ENCODE measurements at places on chromosomes 4 and X.

DNA sequence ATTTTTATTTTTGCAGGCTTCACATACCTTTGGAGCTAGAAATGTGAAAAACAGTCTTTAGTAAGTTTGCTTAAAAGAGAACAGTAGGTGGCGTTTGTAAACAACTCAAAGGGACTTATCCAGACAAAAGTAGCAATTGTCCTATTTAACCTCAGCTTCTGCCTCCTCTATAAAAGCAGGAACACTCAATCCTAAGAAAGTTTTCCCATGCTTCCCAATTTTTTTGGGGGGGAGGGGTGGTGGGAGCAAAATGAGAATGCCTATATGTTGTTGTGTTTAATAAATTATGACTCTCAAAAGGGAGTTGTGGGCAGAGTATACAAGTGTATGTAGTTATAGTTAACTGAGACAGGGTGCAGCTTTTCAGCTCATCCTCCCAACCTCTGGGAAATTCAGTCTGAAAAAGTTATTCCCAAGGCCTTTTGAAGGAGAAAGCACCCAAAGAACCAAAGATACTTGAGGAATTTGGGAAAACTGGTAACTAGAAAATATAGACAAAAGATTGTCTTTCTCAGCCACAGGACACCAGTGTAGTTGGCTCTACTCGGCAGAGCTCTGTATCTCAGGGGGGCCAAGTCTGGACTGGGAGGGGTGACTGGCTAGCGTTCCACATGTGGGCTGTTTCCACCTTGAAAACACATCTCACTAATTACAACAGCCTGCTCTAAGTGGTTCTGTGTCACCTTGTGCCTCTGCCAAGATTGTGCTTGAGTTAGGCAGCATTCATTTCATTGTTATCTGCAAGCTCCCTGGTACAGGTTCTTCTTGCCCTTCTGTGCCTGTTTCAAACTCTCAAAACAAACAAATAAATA lies 2.8 kb downstream of the SFRP2 start:
- no peak for DNase-seq

- DNase-seq = no peak
Measured at GRCh38 chr4:154452798-154453346, 38.7 kb downstream of the DCHS2 start.

- no peak for DNase-seq
Measured at GRCh38 chrX:150329282-150329681, 33.8 kb upstream of the MAMLD1 start.

DNA sequence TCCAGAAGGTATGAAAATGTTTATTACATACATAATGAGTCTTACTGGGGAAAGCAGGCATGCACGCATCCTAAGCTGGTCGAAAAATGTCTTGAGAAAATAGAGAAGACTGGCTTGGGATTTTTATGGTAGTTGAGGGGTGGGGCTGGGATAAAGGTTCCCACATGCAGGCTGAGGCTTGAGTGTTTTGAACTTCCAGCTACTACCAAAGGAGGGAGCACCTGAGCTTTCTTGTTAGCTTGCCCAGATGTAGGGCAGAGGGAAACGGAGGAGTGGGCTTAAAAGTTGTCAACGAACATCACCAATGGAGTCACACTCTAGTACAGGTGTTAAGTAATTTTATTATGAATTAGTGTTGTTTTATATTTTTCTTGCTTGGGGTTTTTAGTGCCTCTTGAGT lies 39.6 kb upstream of the SRPX start:
- no peak for DNase-seq

GRCh38 chr4:825063-825970 lies 612 bp downstream of the CPLX1 start:
- no peak for DNase-seq

DNA sequence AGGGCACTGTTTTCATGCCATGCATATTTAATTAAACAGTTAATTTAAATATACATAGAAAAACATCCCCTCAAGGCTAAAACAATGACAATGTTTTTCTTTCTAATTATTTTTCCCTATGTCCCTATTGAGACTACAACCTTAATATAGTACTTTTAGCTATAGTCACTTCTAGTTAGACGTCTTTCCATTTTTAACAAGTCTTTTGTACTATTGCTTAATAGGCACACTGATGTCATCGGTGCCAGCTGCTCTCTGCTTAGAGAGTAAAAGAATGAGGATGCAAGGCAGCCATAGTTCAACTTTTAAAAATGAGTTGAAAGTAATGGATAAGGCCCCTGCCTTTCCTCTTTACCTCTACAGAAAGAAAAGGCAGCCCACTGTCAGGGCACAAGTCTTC lies 191.1 kb downstream of the KCTD8 start:
- no peak for DNase-seq

All from stimulated activated CD4-positive, alpha-beta T cell treated with anti-CD3 and anti-CD28 coated beads, Interleukin-2, amount 100 ng/mL, for 24 hours (primary cell).